NAMALWA (cell line): ENCODE measurements at places on chromosomes 3 and 15.

DNA sequence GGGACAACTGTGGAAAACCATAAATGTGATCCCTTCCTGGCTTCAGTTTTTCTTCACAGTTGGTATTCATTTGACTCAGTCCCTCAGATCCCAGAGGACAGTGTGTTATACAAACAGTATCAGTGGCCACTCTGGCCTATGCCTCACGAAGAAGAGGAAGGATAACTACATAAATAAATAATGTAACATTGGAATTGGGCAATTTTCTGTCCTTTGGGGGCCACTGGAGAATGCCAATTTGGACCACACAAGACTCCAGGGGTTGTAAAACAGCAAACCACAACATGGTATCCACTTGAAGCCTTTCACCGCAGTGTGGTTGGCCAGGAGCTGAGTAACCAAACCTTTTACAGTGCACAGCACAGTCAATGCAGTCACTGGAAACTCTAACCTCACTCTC lies 1077.0 kb downstream of the ROBO2 start:
- DNase-seq, result no peak

- no peak for DNase-seq
Observed at GRCh38 chr3:39164414-39164813, 11.0 kb upstream of the CSRNP1 start.

DNA sequence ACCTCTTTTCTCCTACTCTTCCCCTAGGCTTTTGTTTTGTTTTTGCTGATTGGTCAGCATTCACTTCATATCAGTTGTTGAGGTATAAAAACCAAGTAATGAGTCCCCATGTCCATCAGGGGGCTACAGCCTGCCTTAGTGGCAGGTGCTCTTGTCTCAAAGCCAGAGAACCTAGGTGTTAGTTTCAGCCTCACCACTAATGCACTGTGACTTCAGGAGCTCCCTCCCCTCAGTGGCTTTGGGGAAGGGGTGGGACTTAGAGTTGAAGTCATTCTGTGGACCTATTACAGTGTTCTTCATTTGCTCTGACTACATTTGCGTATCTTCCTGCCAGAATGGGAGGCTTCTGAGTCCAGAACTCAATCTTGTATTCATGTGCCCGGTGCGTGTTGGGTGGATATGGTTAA lies 41.6 kb downstream of the NR2C2 start:
- peak; percentile 94 for DNase-seq

GRCh38 chr3:62161371-62161770 lies 212.0 kb downstream of the FEZF2 start:
- no peak for DNase-seq

GRCh38 chr15:62957130-62957529 lies 85.4 kb upstream of the TPM1 start:
- no peak for DNase-seq

DNA sequence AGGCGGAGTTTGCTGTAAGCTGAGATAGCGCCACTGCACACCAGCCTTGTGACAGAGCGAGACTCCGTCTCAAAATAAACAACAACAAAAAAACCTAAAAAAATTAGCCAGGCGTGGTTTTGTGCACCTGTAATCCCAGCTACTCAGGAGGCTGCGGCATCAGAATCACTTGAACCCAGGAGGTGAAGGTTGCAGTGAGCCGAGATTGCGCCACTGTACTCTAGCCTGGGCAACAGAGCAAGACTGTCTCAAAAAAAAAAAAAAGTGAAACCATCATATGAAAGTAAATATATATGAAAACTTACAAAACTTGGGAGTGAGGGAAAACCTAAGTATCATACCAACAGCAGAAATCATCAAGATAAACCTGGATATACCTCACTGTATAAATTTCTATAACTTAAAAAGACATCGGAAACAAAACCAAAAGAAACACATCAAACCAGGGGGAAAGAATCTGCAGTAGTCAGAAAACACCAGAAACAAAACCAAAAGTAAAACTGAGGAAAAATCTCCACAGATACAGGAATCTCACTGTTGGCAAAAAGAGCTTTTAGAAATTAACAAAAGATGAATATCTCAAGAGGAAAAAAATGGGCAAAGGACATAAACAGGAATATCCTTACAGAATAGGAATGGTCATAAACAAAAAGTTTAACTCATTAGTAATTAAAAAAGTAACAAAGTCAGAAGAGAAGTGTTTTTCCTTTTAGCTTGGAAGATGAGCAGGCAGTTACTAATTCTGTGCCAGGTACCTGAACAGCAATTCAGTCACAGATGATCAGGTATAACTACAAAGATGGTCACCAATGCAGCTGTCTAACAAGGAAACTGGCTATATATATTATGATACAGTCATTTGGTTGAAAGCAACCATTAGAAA lies 41.3 kb downstream of the ETV5 start:
- no peak for DNase-seq
